SJSA1 (cell line): ENCODE measurements at places on chromosomes 4 and X. TPM values are rescaled to one million over a fixed set of nuclear protein-coding genes. Genes with fewer than 3 reads are reported as not detected.

- DNase-seq, result no peak
Observed at GRCh38 chr4:118941149-118941548, 52.5 kb downstream of the SYNPO2 start.

DNA sequence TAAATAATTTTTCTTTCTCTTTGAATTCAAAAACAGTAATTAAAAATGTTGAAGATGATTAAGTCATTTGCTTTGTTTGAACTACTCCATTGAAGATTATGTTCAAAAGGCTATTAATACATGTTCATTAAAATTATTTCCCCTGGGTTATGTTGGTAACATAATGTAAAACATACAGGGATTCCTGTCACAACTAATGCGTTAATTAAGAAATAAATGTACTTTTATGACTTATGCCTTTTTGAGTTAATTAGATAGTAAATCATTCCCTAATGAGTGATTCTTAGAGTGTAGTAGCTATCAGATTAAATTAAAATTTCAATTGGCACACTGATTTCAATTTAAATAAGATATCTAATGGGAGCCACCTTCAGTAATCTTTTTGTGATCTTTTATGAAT is 549.1 kb downstream of the ANKRD50 start:
- no peak for DNase-seq

DNA sequence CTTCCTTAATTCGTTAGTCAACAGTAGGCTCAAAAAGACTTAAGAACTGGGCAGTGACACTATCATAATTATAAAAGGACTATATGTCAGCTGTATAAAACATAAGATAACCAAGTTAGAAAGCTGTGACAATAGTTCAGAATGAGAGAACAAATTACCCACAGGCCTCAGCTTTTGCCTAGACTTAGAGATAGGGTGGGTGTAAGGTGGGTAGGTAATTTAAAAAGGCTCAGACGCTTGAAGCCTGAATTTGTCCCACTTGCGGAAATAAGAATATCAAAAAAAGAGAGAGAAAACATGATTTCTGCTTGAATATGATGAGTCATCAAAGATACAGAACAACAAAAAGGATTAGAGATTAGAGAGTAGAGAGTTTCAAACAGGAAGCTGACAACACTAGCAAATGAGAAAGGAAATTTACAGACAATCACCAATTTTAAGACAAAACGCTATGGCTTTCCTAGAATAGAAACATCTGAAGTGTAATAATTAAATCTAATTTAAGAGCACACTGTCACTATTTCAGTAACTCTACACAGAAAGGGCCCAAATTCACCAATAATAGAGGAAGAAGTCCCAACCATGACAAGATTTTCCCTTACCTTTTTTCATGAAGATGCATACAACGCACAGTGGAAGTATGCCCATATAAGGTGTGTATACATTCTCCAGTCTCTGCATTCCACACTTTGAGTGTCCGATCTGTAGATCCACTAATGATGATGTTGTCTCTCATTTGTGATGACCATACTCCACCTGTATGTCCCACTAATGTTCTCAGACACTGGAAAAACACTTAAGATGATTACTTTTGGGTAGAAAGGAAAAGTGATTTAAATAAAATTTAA is 208.1 kb downstream of the FBXW7 start:
- no peak for DNase-seq

- DNase-seq, result no peak
Observed at GRCh38 chr4:187491286-187491685, 504.3 kb upstream of the ZFP42 start.

- no peak for DNase-seq
Observed at GRCh38 chr4:33802578-33802977, 2441.7 kb downstream of the ARAP2 start.

UGT2B17 gene
- total RNA-seq, result 0.08 TPM in 1 of 2 replicates, not detected in the other

ASB12 gene
- total RNA-seq, result not detected in 2 replicates

MAN2B2 gene
- 6.7 and 12.1 TPM in 2 replicates for total RNA-seq

DDX53 gene
- total RNA-seq, result not detected in 2 replicates

LANCL3 gene
- total RNA-seq, result 0.03 TPM in 1 of 2 replicates, not detected in the other
